ENCODE measurements at places on chromosomes 13 and 19.

- DNase-seq: peak; percentile 8
Measured at GRCh38 chr19:10142701-10143375, 23.1 kb upstream of the EIF3G start.

GRCh38 chr13:33139184-33139583, 123.0 kb downstream of the KL start:
- no peak for DNase-seq

DNA sequence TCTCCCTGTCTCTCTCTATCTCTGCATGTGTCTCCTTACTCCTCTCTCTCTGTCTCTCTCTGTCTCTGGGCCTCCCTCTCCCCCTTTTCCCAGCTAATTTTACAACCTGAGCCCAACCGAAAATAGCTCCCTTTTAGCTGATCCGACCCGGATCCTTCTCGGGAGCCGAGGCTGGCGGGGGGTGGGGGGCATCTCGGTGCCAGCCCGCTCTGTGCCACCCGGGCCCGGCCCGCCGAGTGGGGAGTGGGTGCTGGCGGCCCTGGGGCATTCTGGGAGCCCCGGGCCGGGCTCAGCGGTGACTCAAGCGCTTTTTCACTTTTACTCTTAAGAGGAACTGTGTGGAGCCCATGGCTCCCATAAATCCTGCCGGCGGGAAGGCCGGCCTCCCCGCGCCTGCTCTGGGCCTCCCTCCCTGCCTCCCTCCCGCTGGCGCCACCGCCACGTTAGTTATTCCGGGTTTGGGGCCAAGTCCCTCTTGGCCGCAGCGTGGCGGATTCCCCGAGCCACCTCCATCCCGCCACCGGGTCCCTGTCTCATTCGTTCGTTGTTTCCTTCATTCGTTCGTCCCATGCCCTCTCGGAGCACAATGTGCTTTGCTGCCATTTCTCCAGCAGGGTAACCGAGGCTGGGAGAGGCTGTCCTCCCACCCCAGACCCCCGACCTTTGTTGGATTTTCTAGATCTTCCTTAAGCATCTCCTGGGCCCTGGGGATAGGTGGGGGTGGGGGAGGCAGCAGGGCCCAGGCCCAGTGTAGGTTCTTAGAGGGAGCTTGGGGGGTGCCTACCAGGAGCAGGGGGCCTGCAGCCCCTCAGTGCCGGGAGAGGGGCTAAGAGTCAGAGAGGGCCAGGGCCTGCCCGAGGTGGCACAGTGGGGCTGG, 3.2 kb downstream of the NFIC start:
- no peak for DNase-seq

DNA sequence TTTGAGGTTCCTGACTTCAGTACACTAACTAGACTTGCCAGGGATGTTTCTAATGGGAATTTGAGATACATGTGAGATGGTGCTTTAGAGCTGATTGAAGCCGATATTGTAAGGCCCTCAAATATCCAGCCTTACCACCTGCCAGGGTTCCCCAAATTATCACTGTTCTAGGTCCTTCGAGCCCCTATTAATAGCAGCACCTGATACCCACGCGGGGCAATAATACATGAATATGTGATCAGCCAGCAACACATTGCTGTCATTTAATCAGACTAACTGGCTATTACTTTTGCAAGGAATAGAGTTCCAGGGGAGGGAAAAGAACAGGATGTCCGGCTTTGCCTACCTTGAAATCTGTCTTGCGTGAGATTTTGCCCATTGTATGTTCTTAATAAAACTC, 5.1 kb downstream of the RGCC start:
- DNase-seq: no peak

- DNase-seq: no peak
Measured at GRCh38 chr19:29617366-29618266, 11.5 kb downstream of the POP4 start.

DNA sequence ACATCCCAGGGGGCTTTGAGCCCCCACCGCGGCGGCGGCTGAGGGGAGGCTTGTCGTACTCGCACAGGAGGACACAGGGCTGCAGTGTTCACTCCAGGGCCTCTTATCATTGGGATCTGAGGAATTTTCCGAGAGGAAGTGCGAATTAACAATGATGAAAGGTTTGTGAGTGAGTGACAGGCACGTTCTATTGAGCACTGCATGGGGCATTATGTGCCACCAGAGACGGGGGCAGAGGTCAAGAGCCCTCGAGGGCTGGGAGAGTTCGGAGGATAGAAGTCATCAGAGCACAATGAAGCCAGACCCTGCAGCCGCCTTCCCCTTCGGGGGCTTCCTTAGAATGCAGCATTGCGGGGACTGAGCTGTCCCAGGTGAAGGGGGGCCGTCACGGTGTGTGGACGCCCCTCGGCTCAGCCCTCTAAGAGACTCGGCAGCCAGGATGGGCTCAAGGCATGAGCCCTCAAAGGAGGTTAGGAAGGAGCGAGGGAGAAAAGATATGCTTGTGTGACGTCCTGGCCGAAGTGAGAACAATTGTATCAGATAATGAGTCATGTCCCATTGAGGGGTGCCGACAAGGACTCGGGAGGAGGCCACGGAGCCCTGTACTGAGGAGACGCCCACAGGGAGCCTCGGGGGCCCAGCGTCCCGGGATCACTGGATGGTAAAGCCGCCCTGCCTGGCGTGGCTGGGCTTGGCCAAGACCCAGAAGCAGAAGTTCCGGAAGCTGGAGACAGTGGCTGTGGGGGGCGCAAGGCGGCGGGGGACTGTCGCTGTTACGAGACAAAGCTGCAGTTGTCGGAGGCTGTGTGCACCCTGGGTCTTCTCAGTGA, 53.9 kb downstream of the MCF2L start:
- no peak for DNase-seq

GRCh38 chr13:82036602-82037001, 1695.7 kb upstream of the SPRY2 start:
- no peak for DNase-seq

GRCh38 chr19:33624586-33624985, 2.8 kb downstream of the CHST8 start:
- no peak for DNase-seq

DNA sequence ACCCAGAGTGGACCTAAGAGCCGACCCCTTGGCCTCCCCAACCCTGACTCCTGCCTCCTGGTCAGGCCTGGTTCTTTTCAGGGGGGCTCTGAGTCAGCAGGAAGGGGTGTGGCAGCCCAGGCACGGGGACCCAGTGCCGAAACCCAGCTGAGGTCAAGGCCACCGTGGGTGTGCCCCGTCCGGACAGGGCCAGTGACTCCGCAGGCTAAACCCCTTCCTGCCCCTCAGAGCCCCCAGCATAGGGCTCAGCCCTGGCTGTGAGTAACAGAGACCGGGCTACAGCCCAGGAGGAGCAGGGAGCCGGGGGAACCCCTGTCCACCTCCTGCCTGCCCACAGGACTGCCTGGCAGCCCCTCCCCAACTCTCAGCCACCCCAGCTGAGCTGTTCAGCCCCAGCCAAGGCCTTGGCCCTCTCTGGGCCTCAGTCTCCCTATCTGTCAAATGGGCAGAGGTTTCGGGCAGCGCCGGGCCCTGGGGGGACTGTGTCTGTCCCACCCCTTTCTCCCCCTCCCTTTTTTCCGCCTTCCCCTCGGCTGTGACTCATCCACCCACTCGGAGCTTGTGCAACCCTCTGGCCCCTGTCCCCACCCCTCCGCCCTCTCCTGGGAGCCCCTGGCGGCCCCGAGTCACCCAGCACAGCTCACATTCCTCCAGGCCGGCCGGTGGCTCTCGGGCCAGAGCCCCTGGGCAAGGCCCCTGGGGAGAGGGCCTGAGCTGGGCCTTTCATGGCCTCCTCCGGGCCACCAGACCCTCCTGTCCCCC, 8.6 kb downstream of the ZBTB7A start:
- peak; percentile 47 for DNase-seq

GRCh38 chr19:33905473-33905936, 108.8 kb downstream of the KCTD15 start:
- DNase-seq: no peak

- DNase-seq: no peak
Measured at GRCh38 chr13:99323488-99323887, 16.3 kb upstream of the GPR183 start.

DNA sequence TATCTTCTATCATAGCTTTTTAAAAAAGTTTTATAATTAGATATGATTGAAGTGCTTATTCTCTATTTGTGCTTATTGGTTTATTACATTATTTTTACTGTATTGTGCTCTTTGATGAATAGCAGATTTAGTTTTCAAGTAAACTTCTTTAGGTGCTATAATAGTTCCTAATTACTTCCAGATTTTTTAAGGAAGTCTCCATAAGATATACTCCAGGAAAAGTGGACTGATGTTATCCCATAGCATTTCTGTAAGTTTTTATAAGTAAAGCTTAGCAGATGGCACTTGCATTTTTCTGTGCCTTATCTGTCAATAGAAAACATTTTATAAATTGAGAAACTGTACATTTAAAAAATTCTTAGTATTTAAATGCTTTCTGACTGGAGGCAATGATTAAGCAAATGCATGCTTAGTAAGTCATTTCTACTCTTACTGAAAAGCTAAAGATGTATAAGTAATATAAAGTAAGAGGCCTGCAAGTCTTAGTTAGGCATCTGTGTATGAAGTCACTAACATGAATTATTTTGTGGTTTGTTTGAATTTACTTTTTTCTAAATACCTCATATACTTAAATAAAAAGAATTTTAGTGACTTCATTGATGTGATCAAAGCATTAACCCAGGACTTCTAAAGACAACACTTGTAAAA, 182.8 kb downstream of the MAB21L1 start:
- no peak for DNase-seq

- DNase-seq: no peak
Measured at GRCh38 chr19:24040621-24041020, 46.4 kb upstream of the ZNF254 start.

- DNase-seq: no peak
Measured at GRCh38 chr13:98295371-98295770, 118.3 kb upstream of the RNF113B start.

DNA sequence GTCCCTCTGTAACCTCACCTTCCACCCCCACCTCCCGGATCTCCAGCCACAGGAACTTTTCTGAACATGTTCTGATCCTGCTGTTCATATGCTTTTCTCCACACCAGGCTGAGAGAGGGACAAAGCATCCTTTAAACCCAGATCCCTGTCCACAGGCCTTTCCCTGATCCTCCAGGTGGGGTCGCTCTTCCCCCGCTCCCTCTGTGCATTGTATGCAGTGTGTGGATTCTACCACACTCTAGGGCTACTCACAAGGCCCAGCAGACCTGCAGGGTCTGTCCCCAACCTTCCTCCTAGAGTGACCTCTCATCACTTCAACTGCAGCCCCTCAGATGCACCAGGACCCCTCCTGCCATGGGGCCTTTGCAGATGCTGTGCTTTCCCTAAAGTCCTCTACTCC, 1200.6 kb downstream of the UQCRFS1 start:
- DNase-seq: no peak

DNA sequence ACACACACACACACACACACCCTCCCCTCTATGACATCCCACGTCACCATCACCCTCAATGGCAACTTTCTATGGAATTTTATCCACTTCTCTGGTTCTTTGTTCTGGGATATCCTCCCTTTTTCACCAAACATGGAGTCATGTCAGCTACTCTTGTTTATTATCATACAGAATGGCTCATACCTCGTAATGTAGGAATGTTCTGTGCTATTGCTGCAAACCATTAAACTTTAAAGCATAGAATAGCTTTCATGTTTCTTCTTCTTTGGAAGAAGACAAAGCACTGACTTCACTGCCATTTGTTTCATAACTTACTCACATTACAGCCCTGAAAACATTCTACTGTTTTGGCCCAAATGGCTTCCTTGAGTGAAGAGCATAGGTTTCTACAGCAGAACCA, 163.4 kb downstream of the FOXO1 start:
- DNase-seq: no peak

DNA sequence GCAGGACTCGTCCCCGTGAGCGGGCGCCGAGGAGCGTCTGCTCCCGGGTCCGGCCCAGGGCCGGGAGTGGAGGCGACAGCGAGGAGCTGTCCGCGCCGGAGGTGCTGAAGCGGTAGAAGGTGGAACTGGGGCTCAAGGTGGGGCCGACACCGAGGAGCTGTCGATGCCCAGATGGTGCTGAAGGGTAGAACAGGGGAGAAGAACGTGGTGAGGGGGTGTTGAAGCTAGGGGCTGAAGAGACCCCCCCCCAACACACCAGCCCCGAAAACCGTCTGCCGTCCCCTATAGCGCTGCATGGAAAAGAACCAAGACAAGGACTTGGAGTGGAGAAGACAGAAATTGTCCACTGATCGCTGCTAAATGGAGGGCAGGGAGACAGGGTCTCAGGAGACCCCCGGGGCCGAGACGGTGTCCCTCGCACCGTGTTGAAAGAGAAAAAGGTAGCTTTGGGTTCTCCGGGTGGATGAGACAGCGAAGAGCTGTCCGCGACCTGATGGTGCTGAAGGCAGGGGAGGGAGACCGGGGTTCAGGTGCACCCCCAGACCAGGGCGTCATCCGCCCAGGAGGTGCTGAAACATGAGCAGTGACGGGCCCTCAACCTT, 7.1 kb upstream of the PDE4C start:
- no peak for DNase-seq

DNA sequence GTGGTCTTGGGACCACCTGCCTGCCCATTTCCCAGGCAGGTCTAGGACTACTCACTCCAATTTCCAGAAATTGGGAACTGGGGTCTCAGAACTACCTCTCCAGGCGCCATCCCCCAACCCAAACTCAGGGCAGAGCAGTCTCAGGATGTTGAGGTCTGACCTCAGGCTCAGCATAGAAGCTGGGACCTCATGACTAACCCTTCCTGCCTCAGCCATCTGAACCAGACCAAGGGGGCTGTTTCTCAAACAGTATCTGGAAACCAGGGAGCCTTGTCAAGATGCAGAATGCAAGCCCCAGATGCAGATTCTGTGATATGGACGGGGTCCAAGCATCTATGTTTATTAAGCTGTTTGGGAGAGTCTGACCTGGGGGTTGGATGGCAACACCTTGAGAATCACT, 1.3 kb downstream of the FBXW9 start:
- DNase-seq: no peak

GRCh38 chr19:57324992-57325391, 4.7 kb downstream of the ZNF543 start:
- DNase-seq: no peak

DNA sequence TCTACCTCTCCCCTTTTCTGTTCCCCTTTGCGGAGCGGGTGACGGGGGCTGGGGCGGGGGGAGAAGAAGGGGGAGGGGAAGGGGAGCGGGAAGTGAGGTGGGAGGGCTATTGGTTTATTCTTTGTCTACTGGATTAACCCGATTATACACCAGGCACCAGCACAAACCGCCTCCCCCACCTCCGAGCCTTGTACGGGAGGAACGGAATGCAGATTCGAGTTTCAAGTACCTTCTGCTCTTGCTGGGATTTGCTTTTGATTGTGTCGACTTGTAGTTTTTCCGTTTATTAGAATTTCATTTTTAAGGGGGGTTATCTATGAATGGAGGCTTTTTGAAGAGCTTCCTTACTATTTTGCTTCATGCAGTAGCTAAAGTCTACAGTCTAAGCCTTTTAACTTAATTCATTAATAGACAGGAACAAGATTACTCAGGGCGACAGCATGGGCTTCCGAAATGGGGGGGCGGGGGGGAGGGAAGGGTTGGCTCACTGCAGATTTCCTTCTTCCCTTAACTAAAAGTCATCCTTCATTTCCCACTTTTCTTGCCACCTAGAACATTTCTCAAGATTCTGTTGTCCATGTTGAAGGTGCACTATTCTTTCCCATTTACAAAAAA, 937 bp upstream of the SPRY2 start:
- no peak for DNase-seq

GRCh38 chr13:104487006-104487405, 1420.8 kb upstream of the SLC10A2 start:
- no peak for DNase-seq

GRCh38 chr13:76741624-76742023, 144.6 kb downstream of the KCTD12 start:
- no peak for DNase-seq

- DNase-seq: no peak
Measured at GRCh38 chr13:110233181-110233950, 73.6 kb downstream of the COL4A1 start.

Data from activated CD8-positive, alpha-beta memory T cell treated with anti-CD3 and anti-CD28 coated beads for 1 hour (primary cell).